ENCODE measurements at places on chromosomes 5 and 9.
A peak's percentile ranks its signal among the peaks of the same experiment; 100 is the strongest.

DNA sequence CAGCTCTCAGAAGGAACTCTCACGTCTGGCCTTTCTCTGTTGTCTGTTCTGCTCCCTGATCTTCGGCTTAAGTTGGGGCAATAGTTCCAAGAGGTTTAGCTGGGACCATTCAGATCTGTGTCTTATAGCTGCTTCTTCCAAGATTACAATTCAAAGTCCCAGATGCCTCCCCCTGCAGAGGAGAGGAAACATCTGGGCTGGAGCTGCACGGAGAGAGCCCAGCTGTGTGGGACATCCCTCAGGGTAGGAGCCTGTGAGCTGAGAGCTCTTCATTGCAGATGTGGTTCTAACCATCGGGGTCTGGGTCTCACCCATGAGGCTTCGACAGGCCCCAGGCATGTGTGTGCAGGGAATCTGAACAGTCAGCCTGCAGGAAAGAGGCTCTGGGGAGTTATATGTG lies 9.0 kb upstream of the PHF19 start:
- DNase-seq: no peak

DNA sequence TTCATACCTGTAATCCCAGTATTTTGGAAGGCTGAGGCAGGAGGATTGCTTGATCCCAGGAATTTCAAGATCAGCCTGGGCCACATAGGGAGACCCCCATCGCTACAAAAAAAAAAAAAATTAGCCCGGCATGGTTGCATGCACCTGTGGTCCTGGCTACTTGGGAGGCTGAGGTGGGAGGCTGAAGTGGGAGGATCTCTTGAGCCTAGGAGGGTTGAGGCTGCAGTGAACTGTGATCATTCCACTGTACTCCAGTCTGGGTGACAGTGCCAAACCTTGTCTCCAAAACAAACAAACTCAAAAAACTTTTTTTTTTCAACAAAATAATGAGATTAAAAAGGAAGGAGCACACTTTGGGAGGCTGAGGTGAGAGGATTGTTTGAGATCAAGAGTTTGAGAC lies 14.2 kb downstream of the KIAA1958 start:
- DNase-seq: no peak

DNA sequence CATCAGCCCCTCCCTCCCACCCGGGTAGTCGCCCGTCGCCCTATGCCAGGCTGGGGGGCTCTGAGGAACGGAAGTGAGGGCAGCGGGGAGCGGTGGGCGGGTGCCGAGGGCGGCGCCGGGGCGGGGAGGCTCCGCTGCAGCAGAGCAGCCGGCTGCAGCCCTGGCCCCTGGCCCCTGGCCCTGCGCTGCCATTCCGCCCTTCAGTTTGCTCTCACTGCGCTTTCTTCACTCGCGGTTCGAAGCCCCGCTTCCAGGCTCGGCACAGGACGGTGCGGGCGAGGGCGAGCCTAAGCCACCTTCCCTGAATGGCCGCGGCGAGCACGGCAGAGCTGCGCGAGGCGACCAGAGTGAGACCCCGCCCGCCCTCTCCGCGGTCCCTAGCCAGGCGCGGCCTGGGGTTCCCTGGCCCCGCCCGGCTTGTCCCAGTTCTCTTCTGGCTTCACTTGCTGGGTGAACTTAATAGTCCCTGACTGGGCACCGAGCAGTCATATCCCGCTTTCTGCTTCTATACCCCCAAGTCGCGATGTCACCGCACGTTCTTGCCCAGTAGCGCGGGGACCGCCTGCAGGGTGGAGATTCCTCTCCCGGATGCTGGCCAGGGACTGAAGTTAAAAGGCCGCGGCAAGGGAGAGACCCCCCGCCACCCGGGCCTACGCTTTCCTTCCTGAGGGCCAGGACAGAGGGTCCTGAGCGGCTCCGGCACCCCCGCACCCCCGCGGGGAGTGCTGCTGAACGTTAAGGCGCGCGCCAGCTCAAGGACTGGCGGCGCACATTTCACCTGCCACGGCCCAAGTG lies 623 bp upstream of the TRIM36 start:
- no peak for DNase-seq

DNA sequence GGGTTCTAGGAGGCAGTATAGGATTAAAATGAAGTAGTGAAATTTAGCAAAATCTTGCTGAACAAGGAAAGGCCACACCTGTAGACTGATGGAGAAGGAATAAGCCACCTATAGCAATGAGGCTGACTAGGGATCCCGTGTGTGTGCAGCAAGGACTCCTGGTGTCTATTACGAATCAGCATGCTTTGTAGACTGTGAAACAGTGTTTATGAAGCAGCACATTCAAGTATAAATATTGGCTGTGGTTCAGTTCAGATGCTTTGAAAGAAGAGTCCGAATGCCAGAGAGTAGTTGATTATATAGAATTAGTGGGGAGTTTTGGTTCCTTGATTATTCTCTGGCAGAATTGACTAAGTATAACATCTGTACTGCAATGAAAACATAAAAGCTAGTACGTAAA lies 41.8 kb downstream of the CAST start:
- no peak for DNase-seq

- DNase-seq: no peak
Measured at GRCh38 chr9:36091026-36091953, 45.2 kb upstream of the GLIPR2 start.

- DNase-seq: no peak
Measured at GRCh38 chr5:158422653-158423515, 563.9 kb upstream of the CLINT1 start.

DNA sequence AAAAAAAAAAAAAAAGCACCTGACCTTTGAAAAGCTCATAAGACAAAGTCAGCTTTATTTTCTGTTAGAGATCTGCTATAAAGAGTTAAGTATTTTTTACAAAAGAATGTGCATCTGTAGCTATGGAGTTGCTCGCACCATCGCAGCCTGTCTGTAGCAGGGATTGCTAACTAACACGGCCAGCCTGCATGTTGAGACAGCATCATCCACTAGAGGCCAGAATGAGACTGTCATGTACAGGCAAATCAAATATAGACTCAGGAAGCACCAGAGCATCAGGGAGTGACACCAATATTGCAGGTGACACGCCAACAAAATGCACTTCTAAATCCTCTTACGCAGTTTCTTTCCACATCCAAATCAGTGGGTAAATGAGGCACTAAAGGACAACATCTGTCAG lies 136.3 kb upstream of the RASEF start:
- DNase-seq: no peak

DNA sequence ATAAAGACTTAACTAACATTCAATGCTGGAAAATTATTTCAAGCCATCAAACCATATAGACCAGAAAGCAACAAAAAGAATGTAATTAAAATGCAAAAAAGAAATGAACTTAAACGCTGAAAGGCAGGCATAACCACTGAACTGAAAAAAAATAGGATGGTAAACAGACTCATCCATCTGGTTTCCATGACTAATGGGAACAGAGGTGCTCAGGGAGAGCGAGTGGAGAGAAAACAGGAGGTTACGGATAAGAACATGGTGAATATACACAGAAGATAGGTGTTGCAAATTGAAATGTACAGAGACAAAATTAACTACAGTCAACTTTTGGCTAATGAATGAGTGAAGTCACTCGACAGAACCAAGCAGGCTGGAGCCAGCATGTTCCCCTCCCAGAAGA lies 43.5 kb upstream of the RNF38 start:
- no peak for DNase-seq

DNA sequence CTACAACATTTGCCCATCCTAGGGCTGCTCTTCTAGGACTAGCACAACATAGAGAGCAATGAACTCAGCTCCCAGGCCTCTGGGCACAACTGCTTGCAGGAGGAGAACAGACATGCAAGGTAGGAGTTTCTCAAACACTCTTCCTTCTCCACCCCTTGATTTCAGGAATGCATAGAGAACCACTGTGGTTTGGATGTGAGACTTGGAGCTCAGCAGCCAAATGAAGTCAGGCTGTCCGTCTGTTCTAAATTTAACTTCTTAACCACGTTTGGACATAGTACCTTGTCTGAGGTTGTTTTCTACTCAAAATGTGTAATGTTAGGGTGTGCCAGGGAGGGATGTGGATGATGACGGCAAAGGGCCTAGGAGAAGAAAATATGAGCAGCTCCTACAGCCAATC lies 515.1 kb upstream of the TNC start:
- no peak for DNase-seq

DNA sequence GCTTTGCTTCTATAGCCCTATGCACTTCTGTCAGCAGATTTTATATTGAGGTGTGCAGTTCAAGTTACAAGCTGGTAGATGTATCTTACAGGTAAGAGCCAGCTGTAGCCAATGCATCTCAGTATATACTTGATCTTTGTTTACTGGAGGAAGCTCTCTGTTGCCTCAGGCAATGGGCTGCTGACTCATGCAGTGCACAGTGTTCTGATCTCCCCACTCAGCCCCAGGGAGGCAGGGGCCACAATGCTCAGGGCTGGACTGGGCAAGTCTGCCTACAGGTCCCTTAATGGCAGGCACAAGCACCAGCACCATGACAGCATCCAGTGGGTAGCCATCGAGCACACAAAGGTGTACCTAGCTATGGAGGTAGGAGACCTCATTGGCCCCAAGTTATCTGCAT lies 178.8 kb upstream of the CDH10 start:
- no peak for DNase-seq

DNA sequence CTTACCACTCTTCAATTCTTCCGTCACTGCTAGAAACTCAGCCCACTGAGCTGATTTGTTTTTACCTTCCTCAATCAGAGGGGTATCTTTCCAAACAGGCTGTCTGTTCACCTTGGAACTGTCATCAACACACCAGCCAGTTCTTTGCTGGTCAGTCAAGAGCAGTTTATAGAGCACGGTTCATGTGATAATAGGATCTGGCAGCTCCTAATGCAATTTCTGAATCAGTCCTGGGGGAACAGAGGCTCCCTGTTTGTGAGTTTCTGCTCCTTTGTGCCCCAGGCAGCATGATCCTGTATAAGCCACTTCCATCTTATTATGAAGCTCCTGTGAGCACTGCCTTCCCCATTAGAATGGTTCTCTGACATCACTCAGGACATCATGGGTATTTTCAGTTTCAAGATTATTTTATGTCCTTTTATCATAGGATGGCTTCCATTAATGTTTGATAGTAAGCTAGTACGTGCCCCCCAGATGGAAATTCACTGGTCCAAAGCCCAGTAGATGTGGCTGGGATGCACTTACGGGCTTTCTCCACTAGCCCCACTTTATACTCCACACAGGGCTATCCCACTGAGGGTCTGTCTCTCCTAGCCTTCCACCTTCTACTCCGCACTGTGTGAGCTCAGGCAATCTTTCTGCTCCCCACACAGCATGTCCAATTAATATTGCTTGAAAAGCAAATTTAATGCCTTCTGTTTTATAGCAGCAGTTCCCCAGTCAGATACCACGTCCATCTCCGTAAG lies 85.5 kb upstream of the SPIN1 start:
- no peak for DNase-seq

GRCh38 chr5:108818613-108819272 lies 71.0 kb downstream of the FER start:
- no peak for DNase-seq

GRCh38 chr9:112112519-112112918 lies 62.6 kb downstream of the SUSD1 start:
- DNase-seq: no peak

DNA sequence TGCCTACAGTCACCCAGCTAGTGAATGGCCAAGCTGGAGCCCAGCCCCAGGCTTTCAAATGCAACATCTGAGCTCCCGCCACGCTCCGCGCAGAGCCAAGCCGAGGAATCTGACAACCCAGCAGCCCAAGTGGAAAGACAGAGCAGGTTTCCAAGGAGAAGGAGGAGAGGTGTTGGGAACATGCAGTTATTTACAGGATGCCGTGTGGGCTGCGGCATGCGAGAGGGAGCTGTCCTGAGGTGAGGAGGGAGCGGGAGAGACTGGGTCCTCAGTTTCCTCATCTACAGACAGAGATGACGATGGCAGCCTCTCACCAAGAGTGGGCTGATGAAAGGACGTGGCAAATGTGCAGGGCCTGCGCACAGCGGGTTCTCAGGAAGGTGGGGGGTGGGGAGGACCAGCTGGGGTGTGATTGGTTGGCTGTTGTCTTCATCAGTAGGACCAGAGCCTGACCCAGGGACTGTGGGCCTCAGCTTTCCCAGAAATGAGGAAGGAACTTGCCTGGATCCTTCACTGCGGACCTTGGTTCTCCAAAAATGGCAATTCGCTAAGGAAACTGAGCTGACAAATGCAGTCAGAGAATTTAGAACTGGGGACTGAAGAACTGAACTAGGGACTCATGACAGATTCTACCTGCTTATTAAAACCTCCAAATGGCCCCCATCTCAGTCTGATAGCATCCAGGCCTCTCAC lies 14.8 kb upstream of the CPLX2 start:
- DNase-seq: no peak

DNA sequence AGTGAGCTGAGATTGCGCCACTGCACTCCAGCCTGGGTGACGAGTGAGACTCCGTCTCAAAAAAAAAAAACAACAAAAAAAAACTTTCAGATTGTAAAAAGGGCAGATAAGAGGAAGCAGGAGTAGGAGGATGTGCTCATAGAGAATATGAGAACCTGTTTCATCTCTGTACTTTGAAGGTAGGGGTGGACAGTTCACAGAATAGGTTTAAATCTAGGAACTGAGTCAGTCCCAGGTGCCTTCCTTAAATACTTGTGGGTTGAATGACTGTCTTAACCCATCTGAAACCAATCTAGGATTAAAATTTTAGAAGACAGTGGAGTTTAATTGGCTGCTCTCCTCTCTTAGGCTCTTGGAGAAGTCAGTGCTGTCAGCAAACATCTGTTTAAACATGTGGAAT lies 12.4 kb downstream of the POLK start:
- DNase-seq: no peak

DNA sequence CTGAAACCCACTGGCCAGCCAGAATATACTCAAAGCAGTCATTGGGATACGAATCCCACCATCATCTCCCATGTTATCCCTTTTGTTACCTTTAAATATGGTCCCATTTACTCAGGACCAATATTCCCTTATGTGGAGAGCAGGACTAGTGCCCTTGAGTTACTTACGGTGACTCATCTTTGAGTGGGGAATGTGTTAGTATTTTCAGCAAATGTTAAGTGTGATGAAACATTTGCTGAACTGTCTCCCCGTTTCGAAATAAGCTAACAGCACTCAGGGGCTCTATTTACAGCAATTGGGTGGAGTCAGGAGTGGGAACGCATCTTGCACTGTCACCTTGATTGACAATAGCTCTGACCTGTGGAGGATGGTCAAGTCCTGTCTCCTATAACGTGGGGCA lies 67.4 kb downstream of the CTSL start:
- DNase-seq: peak; percentile 67

GRCh38 chr9:4854265-4854590 lies 61.5 kb downstream of the RCL1 start:
- no peak for DNase-seq

DNA sequence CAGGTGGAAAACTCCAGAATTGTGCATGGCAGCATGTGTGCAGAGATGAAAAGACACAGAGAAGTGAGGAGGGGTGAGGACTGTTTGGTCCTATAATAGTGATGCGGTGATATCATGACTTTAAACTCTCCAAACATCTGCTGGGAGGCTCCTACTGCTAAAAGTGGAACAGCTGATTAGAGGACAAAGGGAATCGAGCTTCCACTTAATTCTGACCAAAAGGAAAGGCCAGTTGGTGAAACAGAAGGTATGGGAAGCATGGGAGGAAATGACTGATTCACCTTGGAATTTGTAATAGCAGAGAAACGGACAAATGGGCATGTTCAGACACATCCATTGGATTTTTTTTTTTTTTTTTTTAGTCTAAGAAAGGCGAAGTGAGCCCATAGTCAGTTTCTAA lies 67.5 kb upstream of the MAMDC2 start:
- no peak for DNase-seq
